ENCODE measurements at places on chromosomes 5 and 9. TPM values are rescaled to one million over a fixed set of nuclear protein-coding genes. Genes with fewer than 3 reads are reported as not detected.

GRCh38 chr5:163387589-163388343 is 49.6 kb upstream of the CCNG1 start:
- H3K36me3 ChIP-seq = no peaks in the 10 kb centered on the region
- H3K4me3 ChIP-seq = no peak overlapping the region
- no peaks in the 10 kb centered on the region for H3K27me3 ChIP-seq
- H3K27ac ChIP-seq = no peak overlapping the region

- peaks cover 1% of the 10 kb centered on the region for H3K36me3 ChIP-seq
- H3K4me1 ChIP-seq = no peaks in the 10 kb centered on the region
- H3K27ac ChIP-seq = no peak overlapping the region
- DNase-seq = no peak
- H3K4me3 ChIP-seq = no peak overlapping the region
- no peaks in the 10 kb centered on the region for H3K27me3 ChIP-seq
Observed at GRCh38 chr9:129952337-129952736, 90.7 kb downstream of the FNBP1 start.

DNA sequence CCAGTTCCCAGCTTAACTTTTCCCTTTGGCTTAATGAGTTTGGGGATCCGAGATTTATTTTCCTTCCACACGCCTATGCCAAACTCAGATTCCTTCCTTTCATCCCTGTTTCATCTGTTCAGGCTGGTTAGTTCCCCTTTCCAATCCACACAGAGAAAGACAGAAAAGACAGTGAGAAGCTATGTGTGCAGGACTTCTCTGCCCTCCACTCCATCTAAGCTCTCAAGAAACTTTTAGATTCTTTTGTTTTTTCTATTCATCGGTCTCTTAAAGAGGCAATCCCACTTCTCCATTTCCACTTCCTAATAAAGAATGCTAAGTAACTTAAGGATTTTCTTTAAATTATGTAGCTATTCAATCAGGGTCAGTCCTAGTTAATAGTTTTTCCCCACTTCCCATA is 11.2 kb downstream of the ITGA1 start:
- peaks cover 28% of the 10 kb centered on the region for H3K4me1 ChIP-seq
- peak overlapping the region; percentile 94 for H3K27ac ChIP-seq
- no peaks in the 10 kb centered on the region for H3K27me3 ChIP-seq
- peak overlapping the region; percentile 83 for H3K4me3 ChIP-seq
- no peaks in the 10 kb centered on the region for H3K36me3 ChIP-seq

GRCh38 chr5:173733831-173734501 is 117.5 kb upstream of the BOD1 start:
- H3K4me1 ChIP-seq = no peaks in the 10 kb centered on the region
- DNase-seq = no peak
- H3K27ac ChIP-seq = no peak overlapping the region
- no peaks in the 10 kb centered on the region for H3K27me3 ChIP-seq

- H3K27me3 ChIP-seq = no peaks in the 10 kb centered on the region
- no peaks in the 10 kb centered on the region for H3K4me1 ChIP-seq
- no peak for DNase-seq
- H3K4me3 ChIP-seq = no peak overlapping the region
Observed at GRCh38 chr5:104540448-104540847, 977.9 kb upstream of the NUDT12 start.

DNA sequence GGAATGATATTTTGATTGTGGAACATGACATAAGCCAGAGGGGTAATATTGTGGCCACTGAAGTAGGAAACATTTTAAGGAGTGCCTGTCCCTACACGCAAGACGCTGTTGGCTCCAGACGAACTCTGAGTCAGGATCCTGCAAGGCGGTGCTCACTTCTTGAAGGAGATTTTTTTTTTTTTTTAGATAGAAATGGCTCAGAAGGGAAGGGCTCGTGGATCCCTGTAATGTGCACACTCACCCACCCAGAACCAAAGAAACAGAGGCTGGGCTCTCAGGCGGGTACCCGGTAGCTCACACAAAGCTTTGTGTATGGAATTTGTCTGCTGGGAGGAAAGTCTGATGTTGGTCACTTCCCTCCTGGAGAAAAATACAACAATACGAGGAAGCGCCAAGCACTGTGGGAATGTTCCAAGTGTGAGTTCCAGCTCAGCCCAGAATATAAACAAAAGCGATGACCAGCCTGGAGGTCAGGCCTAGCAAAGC is 25.7 kb downstream of the RAPGEF1 start:
- H3K27me3 ChIP-seq = no peaks in the 10 kb centered on the region
- H3K4me3 ChIP-seq = no peak overlapping the region
- H3K27ac ChIP-seq = peak overlapping the region; percentile 68
- peaks cover 59% of the 10 kb centered on the region for H3K4me1 ChIP-seq
- DNase-seq = peak; percentile 75

GRCh38 chr9:134549336-134549735 is 92.3 kb upstream of the COL5A1 start:
- H3K27me3 ChIP-seq = peaks cover 60% of the 10 kb centered on the region
- no peak overlapping the region for H3K4me3 ChIP-seq
- no peaks in the 10 kb centered on the region for H3K4me1 ChIP-seq
- no peak overlapping the region for H3K27ac ChIP-seq
- no peaks in the 10 kb centered on the region for H3K36me3 ChIP-seq

DNA sequence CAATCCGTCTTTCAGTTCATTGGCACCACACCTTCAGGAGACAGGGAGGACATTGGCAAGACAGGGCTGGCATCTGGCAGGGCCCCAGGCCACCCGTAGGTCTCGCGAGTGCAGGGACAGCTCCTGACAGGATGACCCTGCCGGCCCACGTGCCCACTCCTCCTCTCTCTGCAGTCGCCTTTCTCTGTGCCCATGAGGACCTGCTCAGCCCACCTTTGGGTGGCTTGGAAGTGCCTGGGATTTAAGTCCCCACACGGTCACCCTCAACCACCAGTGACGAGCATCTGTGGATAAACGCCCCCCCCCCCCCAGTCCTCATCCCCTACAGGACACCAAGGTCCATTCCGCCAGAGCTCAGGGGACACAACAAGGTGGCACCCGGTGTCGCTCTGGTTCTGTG is 4.1 kb downstream of the MRPL36 start:
- H3K27me3 ChIP-seq = no peaks in the 10 kb centered on the region
- DNase-seq = no peak
- no peak overlapping the region for H3K4me3 ChIP-seq
- H3K4me1 ChIP-seq = peaks cover 11% of the 10 kb centered on the region
- no peak overlapping the region for H3K27ac ChIP-seq

- H3K36me3 ChIP-seq = no peaks in the 10 kb centered on the region
- no peaks in the 10 kb centered on the region for H3K4me1 ChIP-seq
- H3K27ac ChIP-seq = no peak overlapping the region
- no peaks in the 10 kb centered on the region for H3K27me3 ChIP-seq
Observed at GRCh38 chr9:19967216-19967887, 178.5 kb upstream of the SLC24A2 start.

DNA sequence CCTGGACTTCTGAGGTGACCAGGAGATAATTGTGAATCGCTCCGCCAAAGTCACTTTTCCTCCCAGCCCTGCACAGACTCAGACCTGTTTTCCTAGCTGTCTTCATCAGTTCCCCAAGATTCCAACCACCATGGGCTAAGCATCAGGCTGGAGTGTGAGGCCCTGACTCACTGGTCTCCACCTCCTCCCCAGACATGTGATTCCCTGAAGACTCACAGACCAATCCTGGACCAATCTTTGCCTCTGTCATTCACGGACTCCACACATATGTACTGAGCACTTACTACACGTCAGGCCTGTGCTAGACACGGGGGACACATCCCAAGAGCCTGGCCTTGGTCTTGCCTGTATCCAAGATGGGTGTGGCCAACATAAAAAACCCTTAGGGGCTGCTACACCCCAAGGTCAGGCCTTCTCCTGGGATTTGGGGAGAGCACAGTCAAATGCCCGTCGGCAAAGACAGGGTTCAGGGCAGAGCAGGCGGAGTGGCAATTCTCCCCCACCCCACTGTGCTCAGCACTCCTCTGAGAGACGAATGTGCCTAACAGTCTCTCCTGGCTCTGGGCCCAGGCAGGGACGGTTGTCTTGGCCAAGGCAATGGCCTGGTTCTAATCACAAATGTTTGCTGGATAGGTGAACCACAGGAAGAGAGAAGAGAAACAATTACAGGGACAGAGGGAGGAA is 11.9 kb downstream of the EEIG1 start:
- H3K27ac ChIP-seq = peak overlapping the region; percentile 70
- H3K4me1 ChIP-seq = peaks cover 88% of the 10 kb centered on the region
- peak; percentile 62 for DNase-seq
- H3K36me3 ChIP-seq = no peaks in the 10 kb centered on the region
- no peaks in the 10 kb centered on the region for H3K27me3 ChIP-seq
- H3K4me3 ChIP-seq = no peak overlapping the region

DNA sequence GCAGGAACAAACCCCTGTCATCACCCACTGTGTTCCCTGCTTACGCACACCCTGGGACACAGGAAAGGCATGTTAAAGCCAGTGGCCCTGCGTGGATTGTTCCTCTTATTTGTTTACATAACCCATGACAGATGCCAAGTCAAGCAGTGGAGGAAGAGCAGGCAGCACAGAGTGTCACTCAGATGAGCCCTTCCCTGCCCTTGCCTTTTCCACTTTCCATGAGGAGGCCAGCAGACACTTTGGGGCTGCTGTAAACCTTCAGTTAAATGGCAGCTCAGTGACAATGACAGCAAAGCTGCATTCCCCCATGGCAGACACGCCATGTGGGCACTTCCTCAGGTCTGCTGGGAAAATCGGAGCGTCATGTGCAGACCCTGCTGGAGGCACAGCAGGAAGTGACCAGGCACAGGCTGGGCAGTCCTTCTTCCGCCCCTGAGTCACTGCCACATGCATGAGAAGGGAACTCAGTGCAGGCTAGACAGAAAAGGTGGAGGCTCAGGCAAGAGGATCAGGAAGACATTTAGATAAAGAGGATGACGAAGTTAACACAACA is 216.8 kb upstream of the PIK3R1 start:
- no peak overlapping the region for H3K4me3 ChIP-seq
- peak; percentile 40 for DNase-seq
- H3K27me3 ChIP-seq = no peaks in the 10 kb centered on the region
- no peaks in the 10 kb centered on the region for H3K36me3 ChIP-seq
- H3K27ac ChIP-seq = no peak overlapping the region

DNA sequence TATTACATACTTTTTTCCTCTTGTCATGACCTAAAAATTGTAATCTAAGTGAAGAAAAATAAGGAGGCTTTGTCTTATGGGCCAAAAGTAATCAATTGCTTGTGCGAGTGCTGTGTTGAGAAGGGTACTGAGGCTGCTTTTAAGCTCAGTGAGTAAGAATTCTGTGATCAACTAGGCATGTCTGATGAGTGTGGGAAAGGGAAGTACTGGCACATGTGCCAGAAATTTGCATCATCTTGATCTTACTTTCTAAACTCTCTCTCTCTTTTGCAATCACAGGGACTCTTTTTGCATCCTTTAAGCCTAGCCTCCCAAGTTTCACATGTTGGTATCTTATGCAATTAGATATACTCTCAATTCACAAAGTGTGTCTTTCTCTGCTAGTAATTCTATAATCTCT is 329.9 kb downstream of the KIF4B start:
- H3K27me3 ChIP-seq = no peaks in the 10 kb centered on the region
- H3K27ac ChIP-seq = no peak overlapping the region
- H3K4me1 ChIP-seq = no peaks in the 10 kb centered on the region
- H3K36me3 ChIP-seq = no peaks in the 10 kb centered on the region
- H3K4me3 ChIP-seq = no peak overlapping the region
- DNase-seq = no peak

Gene PCDHA9
- polyA plus RNA-seq = 0.01 TPM

- H3K27ac ChIP-seq = no peak overlapping the region
- H3K4me3 ChIP-seq = no peak overlapping the region
- H3K27me3 ChIP-seq = no peaks in the 10 kb centered on the region
- H3K36me3 ChIP-seq = no peaks in the 10 kb centered on the region
Observed at GRCh38 chr5:95445995-95446394, 54.8 kb downstream of the FAM81B start.

GRCh38 chr5:141363952-141364660 is at the start of gene PCDHGA5:
Gene PCDHGA5 (plus strand): TSS chr5:141364162. CDS start chr5:141364331, 169 bp downstream.
- DNase-seq = no peak
- no peak within 1 kb of the TSS for H3K27ac ChIP-seq
- H3K36me3 ChIP-seq = no peaks in the 10 kb centered on the region
- H3K4me3 ChIP-seq = peak within 1 kb of the TSS; percentile 41
- no peaks in the 10 kb centered on the region for H3K27me3 ChIP-seq
- no peaks in the 10 kb centered on the region for H3K4me1 ChIP-seq

- no peak for DNase-seq
- no peak overlapping the region for H3K27ac ChIP-seq
- H3K27me3 ChIP-seq = no peaks in the 10 kb centered on the region
- H3K4me1 ChIP-seq = no peaks in the 10 kb centered on the region
- H3K4me3 ChIP-seq = no peak overlapping the region
Observed at GRCh38 chr5:107616213-107616612, 54.5 kb downstream of the EFNA5 start.

Gene FBXW5
- polyA plus RNA-seq = 213 TPM

GRCh38 chr5:39107350-39107749 is 33.2 kb upstream of the RICTOR start:
- no peaks in the 10 kb centered on the region for H3K27me3 ChIP-seq
- no peak overlapping the region for H3K27ac ChIP-seq
- DNase-seq = no peak

DNA sequence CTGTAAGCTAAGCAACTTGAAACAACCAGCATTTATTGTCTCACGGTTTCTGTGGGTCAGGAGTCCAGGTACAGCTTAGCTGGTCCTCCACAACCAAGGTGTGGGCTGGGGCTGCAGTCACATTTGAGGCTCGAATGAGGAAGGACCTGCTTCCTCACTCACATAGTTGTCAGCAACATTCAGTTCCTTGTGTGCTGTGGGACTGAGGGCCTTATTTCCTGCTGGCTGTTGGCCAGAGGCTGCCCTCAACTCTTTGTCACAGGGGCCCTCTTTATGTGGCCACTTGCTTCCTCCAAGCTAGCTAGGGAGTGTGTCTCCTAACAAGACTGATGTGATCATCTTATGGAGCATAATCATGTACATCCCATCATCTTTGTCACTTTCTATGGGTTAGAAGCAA is 29.2 kb upstream of the SEMA4D start:
- no peak overlapping the region for H3K27ac ChIP-seq
- H3K4me3 ChIP-seq = no peak overlapping the region
- H3K27me3 ChIP-seq = no peaks in the 10 kb centered on the region
- no peak for DNase-seq

DNA sequence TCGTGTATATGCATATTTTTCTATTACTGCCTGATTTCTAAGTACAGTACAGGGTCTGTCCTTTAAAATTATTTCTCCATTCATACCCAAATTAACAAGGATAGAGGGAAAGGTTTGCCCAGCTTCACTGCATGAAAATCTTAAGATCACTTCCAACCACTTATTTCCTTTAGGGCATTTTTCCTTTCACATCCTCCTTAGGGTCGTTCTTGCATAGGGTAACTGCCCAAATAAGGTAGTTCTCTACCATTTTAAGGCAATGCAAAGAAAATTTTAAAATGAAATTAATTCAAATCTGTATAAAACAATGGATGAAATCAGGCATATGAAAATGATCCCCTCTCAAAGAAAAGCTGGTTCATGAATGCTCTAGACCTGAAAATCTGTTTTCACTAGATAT is 4.1 kb upstream of the CDC20B start:
- H3K36me3 ChIP-seq = no peaks in the 10 kb centered on the region
- H3K4me1 ChIP-seq = peaks cover 12% of the 10 kb centered on the region
- no peak overlapping the region for H3K4me3 ChIP-seq

DNA sequence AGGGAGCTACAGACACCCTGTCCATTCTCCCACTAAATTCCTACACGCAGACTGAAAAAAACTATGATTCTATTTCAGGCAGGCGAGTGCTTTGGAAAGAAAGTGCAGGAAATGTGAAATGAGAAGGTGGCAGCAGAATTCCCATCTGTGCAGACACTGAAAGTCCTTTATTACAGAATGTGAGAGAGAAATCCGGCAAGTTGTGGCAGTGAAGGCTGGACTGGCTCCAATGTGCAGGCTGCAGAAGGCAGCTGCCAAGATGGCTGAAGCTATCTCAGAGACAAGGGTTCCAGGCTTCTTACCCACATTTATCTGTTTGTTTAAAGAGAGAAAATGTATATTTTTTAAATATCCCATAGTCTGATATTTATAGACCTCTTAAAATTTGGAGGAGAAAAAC is 161.8 kb upstream of the VLDLR start:
- no peak overlapping the region for H3K4me3 ChIP-seq
- no peak overlapping the region for H3K27ac ChIP-seq
- DNase-seq = no peak
- H3K4me1 ChIP-seq = no peaks in the 10 kb centered on the region
- no peaks in the 10 kb centered on the region for H3K27me3 ChIP-seq
